Skeletal muscle cell (primary cell): ENCODE measurements at places on chromosomes 6 and 20.

DNA sequence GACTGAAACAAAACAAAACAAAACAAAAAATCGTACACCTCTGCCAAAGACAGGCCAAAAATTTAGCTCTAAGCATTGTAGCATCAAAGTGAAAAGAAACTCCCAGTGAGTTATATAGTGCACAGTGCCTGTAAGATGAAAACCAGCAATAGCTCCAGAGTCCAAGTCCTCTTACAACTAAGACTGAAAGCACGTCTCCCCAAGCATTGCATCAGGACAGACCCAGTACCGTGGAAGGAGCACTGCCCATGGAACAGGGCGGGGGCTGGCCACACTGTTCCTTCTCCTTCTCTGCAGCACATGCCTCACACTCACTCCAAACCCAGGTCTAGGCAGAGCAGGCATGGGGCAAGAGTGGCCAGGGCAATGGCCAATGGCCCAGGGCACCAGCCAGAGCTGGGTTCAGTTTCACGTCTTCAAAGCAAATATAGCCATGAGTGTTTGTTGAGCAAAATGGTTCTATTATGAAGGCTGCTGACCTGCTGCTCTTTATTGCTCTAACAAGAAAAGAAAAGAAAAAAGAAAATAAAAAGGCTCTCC lies 72.2 kb upstream of the PBOV1 start:
- DNase-seq = no peak

DNA sequence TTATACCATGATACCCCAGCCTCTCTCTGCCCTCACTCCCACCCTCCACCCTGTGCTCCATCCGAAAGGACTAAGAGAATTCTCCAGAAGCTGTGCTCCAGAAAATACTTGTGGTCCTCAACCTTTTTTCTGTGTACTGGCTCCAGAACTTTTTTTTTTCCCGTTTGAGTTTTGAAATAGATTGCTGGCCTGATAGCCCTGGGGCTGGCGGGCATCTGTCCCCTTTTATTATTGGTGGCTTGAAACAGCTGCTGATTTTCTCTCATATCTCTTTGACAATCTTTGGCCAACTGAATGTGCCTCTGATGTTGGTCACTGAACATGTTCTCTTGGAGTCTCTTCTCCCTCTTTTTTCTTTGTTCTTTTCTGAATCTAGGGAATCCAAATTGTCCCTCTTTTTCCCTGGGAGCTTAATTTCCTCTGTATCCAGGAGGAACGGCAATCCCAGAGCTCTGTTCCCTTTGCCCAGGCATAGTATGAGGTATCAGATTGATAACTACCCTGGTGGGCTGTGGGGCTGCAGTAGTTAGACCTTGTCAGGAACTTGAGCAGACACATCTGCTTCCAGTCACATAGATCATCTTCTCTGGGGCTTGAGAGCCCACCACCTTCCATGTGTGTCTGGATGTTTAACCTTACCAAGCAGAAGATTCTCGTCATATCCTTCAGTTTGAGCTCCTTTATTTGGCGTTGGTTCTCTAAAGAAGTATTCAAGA lies 1.6 kb downstream of the PPARD start:
- DNase-seq = no peak

DNA sequence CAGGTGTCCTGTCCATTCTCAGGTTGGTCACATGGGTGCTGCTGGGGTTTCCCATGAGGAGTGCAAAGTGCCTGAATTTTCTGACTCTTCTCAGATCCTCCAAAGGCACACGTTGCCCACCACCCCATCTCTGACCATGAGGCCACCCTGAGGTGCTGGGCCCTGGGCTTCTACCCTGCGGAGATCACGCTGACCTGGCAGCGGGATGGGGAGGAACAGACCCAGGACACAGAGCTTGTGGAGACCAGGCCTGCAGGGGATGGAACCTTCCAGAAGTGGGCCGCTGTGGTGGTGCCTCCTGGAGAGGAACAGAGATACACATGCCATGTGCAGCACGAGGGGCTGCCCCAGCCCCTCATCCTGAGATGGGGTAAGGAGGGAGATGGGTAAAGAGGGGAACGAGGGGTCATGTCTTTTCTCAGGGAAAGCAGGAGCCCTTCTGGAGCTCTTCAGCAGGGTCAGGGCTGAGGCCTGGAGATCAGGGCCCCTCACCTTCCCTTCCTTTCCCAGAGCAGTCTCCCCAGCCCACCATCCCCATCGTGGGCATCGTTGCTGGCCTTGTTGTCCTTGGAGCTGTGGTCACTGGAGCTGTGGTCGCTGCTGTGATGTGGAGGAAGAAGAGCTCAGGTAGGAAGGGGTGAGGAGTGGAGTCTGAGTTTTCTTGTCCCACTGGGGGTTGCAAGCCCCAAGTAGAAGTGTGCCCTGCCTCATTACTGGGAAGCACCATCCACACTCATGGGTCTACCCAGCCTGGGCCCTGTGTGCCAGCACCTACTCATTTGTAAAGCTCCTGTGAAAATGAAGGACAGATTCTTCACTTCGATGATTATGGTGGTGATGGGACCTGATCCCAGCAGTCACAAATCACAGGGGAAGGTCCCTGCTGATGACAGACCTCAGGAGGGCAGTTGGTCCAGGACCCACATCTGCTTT lies 2.0 kb downstream of the HLA-F start:
- no peak for DNase-seq

DNA sequence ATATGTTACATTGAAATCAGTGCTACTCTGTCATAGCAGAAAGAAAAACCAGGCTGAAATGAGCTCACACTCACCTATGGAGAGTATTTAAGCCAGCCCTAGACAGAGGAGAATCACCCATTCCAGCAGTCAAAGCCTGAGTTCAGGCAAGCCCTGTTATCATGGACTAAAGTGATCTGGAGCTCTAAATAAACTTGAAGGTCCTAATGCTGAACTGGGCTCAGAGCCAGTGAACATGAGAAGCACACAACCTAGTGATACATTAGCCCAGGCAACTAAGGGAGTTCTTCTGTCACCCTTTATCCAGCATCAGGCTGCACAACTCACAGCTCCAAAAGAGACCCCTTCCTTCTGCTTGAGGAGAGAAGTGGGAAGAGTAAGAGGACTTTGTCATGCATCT lies 425.0 kb downstream of the COL12A1 start:
- no peak for DNase-seq

DNA sequence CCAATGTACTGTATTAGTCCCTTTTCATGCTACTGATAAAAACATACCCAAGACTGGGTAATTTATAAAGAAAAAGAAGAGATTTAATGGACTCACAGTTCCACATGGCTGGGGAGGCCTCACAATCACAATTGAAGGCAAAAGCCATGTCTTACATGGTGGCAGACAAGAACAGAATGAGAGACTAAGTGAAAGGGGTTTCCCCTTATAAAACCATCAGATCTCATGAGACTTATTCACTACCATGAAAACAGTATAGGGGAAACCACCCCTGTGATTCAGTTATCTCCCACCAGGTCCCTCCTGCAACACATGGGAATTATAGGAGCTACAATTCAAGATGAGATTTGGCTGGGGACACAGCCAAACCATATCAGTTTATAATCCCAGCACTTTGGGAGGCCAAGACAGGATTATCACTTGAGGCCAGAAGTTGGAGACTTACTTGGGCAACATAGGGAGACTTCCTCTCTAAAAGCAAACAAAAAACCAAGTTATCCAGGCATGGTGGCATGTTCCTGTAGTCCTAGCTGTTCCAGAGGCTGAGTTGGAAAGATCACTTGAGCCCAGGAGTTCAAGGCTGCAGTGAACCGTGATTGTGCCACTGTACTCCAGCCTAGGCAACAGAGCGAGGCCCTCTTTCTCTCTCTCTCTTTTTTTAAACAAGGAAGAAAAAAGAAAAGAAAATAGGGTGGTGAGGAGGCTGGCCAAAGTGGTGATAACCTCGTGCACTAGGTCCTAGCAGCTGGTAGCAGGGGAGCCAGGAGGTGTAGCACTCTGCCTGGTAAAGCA lies 22.9 kb upstream of the DDR1 start:
- no peak for DNase-seq

DNA sequence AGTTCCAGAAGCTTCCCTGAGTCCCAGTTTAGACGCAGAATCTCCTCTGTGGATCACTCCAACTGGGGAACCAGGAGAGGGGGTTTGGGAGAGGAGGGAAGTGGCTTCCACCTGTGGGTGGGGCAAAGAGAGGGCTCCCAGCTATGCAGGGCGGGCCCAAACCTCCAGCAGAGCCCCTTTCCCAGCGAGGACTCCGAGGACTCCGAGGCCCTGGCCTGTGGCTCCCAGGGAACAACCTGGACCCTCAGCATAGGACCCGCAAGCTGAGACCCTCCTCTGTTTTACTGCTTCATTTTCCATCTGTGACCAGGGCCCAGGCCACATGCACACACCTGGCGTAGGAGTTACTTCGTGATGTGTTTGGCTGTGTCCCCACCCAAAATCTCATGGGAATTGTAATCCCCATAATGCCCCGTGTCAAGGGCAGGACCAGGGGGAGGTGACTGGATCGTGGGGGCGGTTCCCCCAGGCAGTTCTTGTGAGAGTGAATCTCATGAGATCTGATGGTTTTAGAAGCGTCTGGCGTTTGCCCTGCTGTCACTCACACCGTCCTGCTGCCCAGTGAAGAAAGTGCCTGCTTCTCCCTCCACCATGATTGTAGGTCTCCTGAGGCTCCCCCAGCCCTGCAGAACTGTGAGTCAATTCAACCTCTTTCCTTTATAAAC lies 27.9 kb downstream of the NTSR1 start:
- no peak for DNase-seq

- no peak for DNase-seq
Observed at GRCh38 chr6:153852034-153852433, 187.0 kb upstream of the OPRM1 start.

DNA sequence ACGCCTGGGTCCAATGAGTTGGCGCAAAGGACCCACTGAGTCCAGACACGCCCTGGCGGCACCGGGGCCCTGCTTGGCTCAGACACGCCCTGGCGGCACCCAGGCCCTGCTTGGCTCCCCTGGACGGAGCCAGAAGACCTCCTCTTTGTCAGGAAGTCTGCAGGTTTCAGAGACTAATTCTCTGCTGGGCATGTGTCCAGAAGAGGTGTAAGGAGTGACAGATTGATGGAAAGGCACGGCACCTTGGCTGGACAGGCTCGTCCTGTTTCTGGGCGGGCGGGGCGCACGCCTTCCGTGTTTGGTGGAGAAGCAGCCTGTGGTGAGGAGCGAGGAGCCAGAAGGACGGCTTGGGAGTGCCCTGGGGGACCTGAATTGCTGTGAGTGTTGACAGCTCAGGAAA lies 23.1 kb upstream of the DACT2 start:
- DNase-seq = no peak

DNA sequence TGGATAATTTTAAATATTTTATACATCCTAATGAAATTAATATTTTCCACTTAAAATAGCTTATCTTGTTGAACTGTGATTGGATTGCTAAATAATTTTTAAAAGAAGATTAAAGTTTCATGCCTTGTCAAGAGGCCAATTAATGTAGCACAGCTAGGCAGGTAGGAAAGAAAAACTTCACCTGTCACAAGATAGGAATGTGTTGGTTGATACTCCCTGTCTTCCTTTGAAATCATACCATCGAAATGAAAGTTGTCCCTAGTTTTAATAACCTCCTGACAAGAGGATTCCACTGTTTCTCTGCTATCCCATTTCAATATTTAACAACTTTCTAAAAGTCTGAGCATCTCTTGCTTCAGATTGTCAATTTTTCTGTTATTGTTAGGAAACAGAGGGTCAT lies 80.8 kb downstream of the BMP6 start:
- no peak for DNase-seq

- DNase-seq = no peak
Observed at GRCh38 chr6:55785273-55785672, 90.1 kb downstream of the BMP5 start.

- no peak for DNase-seq
Observed at GRCh38 chr6:1972962-1973361, 272.4 kb downstream of the GMDS start.

- DNase-seq = no peak
Observed at GRCh38 chr6:82840571-82840970, 225.1 kb downstream of the UBE3D start.

DNA sequence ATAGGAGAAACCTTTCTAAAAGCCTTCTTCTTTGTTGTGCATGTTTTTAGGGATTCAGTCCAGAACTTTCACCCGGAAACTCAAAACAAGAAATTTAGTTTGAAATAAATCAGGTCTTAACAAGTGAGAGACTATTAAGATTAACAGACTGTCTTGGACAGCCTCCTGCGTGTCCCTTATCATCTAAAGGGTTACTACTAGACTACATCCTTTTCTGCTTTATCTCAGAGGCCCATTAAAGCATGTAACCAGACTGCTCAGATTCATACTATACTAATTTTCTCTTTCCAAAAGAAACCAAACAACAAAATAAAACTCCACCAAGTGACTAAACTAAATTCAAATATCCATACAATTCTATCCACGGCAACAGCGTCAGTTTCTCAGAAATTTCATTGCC lies 173.8 kb downstream of the GMPR start:
- no peak for DNase-seq
